ENCODE measurements at places on chromosomes 5 and 9. TPM values are rescaled to one million over a fixed set of nuclear protein-coding genes. Genes with fewer than 3 reads are reported as not detected.

- DNase-seq = no peak
Measured at GRCh38 chr5:142798099-142798770, 28.1 kb downstream of the ARHGAP26 start.

DNA sequence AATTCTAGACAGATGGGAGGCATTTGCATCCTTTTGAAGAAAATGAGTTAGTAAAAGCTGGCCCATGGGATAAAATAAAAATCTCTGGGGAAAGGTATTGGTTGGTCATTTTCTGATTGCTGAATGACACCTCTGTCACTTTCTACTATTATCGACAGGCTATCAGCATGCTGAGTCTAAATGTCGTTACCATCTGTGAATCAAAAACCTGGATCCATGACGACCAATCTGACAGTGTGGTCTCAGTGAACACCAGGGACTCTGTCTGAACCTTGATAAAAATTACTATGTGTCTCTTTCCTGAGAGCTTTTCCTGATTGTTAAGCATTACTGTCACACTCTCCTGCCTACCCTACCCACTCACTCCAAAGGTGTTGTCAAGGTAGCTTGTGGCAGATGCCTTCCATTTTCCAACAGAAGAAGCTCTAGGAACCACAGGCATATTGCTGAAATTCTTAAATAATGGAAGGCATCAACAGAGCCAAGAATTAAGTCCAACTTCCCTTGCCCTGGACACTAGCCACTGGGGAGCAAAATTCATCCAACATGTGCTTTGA, 12.6 kb upstream of the ASTN2 start:
- DNase-seq = no peak

GRCh38 chr9:4119778-4120554, 179.9 kb downstream of the GLIS3 start:
- no peak for DNase-seq

DNA sequence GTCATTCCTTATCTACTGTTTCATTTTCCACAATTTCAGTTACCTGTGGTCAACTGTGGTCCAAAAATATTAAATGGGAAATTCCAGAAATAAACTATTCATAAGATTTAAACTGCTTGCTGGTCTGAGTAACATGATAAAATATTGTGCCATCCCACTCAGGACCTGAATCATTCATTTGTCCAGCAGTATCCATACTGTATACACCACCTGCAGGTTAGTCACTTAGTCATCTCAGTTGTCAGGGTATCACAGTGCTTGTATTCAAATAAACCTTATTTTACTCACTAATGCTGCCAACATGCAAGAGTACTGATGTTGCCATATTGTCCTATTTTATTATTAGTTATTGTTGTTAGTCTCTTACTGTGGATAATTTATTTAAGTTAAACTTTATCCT, 139.7 kb downstream of the FBXO4 start:
- no peak for DNase-seq

- no peak for DNase-seq
Measured at GRCh38 chr5:125214080-125214479, 467.6 kb upstream of the ZNF608 start.

DNA sequence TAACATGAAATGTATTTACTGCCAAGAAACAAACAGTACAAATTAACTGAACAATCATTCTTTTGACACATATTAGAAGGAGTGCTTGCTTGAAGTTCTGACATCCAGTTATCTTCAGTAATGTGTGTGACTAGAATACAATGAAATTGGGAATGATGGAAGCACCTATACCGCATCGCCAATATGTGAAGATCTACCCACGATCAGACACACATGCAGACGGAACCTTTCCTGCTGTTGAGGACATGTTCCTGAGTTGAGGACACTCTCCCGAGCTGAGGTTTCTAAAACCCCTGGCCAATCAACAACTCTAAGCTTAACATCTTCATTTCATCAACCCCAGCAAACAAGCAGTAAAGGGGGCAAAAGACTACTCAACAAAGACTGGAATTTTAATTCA, at the start of gene OR13C3:
Gene OR13C3, minus strand, starts transcription at position 101 of the 400 bp plus-strand sequence. CDS start 133 bp downstream, outside the sequence.
- DNase-seq = no peak

Gene SNCAIP
- total RNA-seq = 10.7 TPM

Gene SKP1
- total RNA-seq = 126 TPM

Gene ST6GALNAC6
- total RNA-seq = 30.0 TPM
